Putamen (tissue), 1 donor: ENCODE measurements at places on chromosomes 2 and 18.

DNA sequence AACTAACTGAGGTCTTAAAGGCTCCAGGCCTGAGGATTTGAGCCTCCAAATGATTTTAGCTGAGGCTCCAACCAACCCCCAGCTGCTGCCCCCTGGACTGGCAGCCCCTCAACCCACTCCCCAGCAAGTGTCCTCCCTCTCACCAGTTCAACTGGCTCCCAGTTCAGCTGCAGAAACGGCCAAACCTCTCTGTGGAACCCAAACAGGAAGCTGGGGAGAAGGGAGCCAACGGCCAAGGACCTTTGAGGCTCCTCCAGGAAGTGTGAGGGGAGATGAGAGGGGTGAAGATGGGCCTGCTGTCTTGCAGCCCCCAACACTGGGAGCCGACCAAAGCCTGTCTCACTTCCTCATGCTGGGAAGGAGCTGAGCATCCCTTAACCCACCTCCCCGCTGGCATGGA lies 24.9 kb downstream of the ZFP36L2 start:
- DNase-seq = no peak

GRCh38 chr2:50602636-50603327 lies 429.1 kb downstream of the NRXN1 start:
- DNase-seq = no peak

DNA sequence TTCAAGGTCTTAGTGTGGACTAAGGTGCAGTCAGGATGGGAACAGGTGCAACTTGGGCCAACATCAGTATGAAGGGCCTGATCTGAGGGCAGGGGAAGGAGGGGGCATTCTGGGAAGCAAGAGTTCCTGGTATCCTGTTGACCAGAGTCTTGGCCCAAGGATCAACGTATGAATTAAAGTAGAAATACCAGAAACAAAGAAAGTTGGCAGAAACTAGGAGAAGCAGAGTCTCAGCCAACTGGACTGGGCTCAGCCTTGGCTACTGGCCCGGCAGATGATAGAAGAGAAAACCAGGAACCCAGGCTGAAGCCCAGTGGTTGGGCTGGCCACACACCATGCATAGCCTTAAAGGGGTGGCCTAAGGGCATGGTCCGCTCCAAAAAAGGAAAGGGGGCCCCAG lies 2.3 kb downstream of the CETN1 start:
- peak; percentile 24 for DNase-seq

DNA sequence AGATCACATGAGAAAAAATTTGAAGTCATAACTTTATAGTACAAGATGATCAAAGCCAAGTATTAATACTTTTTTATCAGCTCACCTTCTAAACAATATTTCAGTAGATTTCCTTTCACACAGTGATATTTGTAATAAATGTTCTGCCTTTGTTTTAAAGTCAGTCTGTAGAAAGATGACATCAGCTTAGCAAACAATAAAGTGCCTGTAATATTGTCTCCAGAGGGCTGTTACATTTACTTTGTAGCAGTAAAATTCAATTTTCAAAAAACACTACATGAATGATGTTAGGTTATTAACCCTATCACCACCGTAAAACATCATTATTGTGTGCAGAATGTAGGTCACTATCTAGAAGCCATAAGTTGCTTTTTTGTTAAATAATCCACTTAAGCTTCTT lies 49.6 kb downstream of the ZEB2 start:
- DNase-seq = no peak

DNA sequence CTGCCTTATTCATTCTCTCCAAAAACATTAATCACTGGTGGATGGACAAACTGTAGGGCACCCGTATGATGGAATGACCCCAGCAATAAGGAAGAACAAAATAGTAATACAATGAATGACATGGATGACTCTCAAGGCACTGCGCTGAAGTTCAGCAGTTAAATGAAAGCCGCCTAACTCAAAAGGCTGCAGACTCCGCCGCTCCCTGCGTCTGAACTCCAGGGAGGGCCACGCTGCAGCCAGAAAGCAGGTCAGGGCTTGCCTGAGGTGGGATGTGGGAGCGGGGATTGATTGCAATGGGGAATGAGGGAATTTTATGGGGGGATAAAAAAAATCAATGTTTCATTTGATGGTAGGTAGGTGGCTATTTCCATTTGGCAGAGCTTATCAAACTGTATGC lies 86.5 kb upstream of the LAPTM4A start:
- DNase-seq = no peak

DNA sequence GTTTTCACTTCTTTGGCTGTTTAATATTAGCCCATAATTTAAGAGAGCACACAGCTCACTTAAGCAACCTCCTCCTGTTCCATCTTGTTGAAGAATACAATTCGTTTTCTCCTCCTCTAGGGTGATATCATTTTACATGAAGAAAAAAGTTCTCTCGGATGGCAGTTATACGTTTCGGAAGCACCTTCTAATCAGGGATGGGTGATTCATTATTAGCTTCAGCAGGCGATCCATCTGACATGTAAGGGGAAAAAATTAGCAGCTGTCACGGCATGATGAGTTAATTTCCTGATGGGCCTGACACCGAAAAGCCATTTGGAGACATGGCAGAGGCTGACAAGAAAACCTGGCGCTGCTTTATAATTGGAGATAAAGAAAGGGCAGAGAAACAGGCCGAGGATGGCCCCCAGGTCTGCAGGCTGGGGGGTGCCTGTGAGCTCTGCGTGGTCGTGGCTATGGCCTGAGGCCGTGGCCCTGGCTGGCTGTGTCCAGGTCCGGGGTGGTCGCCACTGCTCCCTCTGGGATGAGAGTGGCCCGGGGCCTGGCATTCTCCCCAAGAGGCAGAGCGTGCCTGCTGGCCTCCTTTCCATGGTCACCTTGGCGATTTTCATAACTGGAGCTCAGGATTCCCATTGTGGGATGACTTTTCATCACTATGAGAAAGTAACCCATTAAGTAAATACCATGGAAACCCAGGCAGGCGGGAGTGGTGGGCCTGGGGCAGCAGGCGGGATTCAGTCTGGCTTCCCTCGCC lies 140.1 kb downstream of the PTGR3 start:
- DNase-seq = no peak

DNA sequence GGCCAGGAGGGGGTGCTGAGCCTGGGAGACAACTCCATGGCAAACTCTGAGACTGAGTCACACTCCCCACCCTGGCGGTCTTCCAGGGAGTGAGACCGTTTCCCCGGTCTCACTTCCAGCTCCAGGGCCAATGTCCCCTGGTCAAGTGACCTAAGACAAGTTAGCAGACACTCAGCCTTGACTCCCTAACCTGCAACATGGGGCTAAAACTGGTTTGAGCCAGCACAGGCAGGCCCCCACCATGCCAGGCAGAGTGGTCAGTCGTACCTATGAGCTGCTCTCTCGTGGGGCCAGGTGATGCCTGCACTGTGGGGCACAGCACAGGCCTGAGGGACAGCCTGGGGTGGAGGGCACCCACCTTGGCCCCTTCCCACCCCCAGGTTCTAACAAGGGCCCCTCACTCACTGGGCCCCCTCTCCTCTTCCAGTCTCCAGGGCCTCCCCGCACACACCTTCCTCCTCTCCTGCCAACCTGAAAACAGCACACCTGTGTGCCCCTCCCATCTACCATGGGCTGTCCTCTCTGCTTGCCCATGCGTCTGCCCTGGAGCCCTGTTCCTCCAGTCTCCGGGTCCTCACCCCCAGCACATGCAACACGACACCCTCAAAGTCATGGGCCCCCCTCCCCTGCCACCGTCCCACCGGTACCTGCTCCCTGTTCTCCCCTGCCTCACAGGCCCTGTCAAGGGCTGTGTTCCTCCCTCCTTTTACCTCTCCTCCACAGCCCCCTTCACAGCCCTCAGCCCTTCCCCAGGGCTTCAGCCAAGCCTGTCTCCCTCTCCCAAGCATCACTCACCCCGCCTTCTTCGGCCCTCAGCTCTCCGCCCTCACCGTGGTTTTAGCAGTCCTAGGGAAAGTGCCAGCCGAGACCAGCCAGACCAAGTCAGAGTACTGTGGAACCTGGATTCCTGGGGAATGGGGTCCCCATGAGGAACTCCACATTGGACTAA lies 1.6 kb downstream of the GPR17 start:
- no peak for DNase-seq

GRCh38 chr2:108641756-108642155 lies 77.5 kb upstream of the RANBP2 start:
- DNase-seq = no peak

GRCh38 chr2:174066871-174067270 lies 101.7 kb upstream of the SP3 start:
- DNase-seq = no peak

GRCh38 chr2:38074764-38075506 lies 1.0 kb downstream of the CYP1B1 start:
- DNase-seq = no peak
